Spleen (tissue), 13 donors: ENCODE measurements at places on chromosomes 6 and 20. TPM values are rescaled to one million over a fixed set of nuclear protein-coding genes. Genes with fewer than 3 reads are reported as not detected.

DNA sequence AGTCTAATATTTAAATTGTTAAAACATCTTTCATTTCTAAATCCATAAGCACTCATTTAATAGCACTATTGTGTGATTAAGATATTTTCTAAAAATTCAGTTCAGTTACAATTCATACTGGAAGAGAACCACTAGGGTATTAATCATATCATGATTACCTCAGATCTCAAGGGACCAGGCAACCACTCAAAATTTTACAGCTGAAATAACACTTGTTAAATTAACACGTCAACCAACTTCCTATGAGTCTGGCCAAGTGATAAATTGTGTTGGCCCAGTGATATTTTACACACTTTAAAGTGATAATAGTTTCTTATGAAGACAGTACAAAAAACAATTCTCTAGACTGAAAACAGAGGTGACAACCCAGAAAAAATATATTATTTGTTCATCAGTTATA is 869.0 kb upstream of the ADGRB3 start:
- H3K36me3 ChIP-seq, result no peaks in the 10 kb centered on the region
- H3K4me3 ChIP-seq, result no peak overlapping the region
- no peaks in the 10 kb centered on the region for H3K4me1 ChIP-seq
- DNase-seq, result no peak

DNA sequence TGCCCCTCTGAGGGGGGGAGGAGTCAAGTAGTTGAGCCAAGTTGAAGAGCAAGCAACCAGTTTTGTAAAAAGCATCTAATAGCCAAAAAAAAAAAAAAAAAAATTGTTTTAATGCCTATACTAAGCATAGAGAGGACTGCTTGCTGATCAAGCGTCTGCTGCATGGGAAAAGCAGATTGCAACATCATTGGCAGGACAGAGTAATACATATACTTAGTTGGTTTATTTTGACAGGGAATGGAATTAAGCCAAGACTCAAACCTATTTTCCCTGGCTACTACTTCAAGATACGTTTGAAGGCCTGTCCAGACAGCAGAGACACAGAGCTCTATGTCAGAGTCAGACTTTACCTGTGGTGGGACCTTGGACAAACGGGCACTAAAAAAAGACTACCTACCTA is 120.5 kb downstream of the RTN4IP1 start:
- no peak overlapping the region for H3K4me3 ChIP-seq
- H3K4me1 ChIP-seq, result peaks cover 14% of the 10 kb centered on the region
- peaks cover 5% of the 10 kb centered on the region for H3K27me3 ChIP-seq
- no peak for DNase-seq

TCP11 gene
- not detected for polyA plus RNA-seq

GRCh38 chr6:586553-586952 is 70.3 kb downstream of the HUS1B start:
- H3K4me1 ChIP-seq, result no peaks in the 10 kb centered on the region
- no peaks in the 10 kb centered on the region for H3K27me3 ChIP-seq
- H3K27ac ChIP-seq, result no peak overlapping the region
- DNase-seq, result no peak
- no peak overlapping the region for H3K4me3 ChIP-seq

DCBLD1 gene
- polyA plus RNA-seq, result 3.2 TPM

DNA sequence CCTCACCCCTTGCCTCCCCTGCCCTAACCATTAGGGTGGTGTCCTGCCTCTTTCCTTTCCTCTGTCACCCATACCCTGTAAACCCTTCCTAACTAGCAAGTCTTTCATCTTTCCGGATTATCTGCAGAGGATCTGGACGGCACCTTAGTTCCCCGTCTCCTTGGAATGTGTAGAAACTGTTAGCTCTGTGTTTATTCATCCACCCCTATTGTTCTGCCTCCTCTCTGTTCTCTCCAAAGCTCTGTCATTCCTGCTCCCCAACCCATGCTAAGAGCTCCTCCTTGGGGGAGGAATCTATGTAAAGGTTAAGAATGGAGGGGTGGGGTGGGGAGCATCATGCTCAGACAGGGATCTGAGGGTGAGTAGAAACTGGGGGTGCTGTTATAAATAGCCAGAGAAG is 39.4 kb upstream of the KCNK5 start:
- H3K27ac ChIP-seq, result no peak overlapping the region
- no peak for DNase-seq
- no peaks in the 10 kb centered on the region for H3K27me3 ChIP-seq
- H3K4me3 ChIP-seq, result no peak overlapping the region

DNA sequence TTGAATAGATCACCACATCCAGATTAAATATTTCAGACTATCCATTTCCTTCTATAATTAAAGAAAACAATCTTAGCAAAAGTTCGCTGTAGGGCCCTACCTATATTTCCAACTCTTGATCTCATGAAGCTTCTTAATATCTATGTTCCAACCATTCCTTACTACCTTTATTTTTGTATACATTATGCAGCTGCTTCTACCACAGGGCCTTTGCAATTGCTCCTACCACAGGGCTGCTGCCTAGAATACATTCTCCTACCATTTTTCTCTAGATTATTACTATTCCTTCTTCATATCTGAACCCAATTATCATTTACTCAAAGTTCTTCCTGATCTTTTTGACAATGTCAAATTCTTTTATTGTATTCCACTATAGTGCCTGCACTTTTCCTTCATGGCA is 516.6 kb downstream of the RFPL4B start:
- H3K27me3 ChIP-seq, result no peaks in the 10 kb centered on the region
- no peaks in the 10 kb centered on the region for H3K4me1 ChIP-seq
- no peak for DNase-seq
- H3K27ac ChIP-seq, result no peak overlapping the region
- no peak overlapping the region for H3K4me3 ChIP-seq
